Astrocyte (in vitro differentiated cells and primary cell): ENCODE measurements at places on chromosomes 11 and 22. TPM values are rescaled to one million over a fixed set of nuclear protein-coding genes. Genes with fewer than 3 reads are reported as not detected.

The SCO2 gene
- 1.8 and 5.5 TPM in 2 replicates for total RNA-seq

The MS4A3 gene
- total RNA-seq: not detected in 2 replicates

- no peak for DNase-seq
Observed at GRCh38 chr11:13972944-13973343, 10.4 kb downstream of the SPON1 start.

DNA sequence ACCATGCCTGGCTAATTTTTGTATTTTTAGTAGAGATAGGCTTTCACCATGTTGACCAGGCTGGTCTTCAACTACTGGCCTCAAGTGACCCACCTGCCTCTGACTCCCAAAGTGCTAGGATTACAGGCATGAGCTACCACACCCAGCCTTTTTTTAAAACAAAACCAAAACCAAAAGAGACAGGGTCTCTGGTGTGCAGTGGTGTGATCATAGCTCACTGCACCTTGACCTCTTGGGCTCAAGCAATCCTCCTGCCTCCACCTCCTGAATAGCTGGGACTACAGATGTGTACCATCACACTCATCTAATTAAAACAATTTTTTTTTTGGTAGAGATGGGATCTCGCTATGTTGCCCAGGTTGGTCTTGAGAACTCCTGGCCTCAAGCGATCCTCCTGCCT lies 77.7 kb downstream of the PTPRJ start:
- DNase-seq: no peak

GRCh38 chr22:48577014-48577690 lies 1250.5 kb downstream of the BRD1 start:
- DNase-seq: no peak

The PRRG4 gene
- total RNA-seq: 0.14 and 0.45 TPM in 2 replicates

DNA sequence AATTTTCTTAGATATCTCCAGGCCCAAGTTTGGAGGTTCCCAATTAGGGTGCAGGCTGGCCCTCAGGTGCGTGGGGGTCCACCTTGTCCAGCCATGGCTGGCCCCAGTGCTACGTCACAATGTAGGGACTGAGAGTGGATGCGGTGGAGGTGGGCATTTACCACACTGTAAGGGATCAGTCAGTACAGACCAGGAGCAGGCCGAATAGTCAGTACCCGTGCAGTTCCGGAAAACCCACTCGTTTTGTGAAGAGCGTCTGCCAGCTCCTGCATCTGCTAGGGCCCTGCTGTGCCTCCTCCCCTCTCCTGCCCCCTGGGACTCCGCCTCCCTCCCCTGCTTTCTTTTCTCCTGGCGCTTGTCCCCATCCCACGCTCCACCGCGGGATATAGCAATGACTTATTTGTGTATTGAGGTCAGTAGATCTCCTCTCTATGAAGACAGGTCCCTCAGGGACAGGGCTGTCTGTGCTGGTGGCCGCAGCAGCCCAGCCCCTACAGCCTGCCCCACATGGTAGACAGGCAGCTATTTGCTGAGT lies 50.4 kb upstream of the SEPTIN5 start:
- DNase-seq: peak; percentile 64

DNA sequence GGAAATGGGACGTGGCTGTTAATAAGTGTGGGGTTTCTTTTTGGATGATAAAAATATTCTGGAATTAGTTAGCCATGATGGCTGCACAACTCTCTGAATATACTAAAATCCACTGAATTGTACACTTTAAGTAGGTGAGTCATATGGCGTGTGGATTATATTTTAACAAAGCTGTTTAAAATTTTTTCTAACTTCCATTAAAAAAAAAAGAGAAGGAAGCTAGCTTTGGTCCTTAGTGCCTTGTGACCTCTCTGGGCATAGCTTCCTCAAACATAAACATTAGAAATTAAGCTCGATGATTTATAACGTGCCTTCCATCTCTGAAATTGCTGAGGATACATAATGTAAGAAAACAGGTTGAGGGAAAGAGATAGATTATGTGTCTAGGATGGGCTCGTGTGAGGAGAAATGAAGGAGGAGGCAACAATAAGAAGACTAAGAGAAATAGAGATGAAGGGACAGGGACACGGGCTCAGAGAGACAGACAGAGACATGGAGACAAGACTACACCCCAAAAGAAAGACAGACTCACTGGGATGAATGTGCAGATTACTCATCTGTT lies 20.0 kb downstream of the IRAG1 start:
- no peak for DNase-seq

- no peak for DNase-seq
Observed at GRCh38 chr11:20477418-20478090, 90.0 kb downstream of the PRMT3 start.

DNA sequence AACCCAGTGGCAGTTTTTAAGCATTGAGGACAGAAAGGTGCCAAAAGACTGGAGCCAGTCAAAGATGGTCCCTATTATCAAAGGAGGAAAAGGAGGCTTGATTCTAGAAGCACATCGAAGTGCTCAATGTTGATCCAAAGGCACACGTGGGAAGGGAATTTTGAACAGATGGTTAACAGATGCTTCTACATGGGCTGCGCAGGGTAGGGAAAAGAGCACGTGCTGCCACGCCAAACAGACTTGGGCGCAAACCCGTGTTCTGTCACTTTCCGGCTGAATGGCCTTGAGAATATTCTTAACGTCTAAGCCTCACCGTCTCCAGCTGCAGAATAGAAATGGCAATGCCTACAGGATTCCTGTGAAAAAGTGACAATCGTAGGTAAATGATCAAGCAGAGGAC lies 217.9 kb upstream of the MTNR1B start:
- DNase-seq: no peak

DNA sequence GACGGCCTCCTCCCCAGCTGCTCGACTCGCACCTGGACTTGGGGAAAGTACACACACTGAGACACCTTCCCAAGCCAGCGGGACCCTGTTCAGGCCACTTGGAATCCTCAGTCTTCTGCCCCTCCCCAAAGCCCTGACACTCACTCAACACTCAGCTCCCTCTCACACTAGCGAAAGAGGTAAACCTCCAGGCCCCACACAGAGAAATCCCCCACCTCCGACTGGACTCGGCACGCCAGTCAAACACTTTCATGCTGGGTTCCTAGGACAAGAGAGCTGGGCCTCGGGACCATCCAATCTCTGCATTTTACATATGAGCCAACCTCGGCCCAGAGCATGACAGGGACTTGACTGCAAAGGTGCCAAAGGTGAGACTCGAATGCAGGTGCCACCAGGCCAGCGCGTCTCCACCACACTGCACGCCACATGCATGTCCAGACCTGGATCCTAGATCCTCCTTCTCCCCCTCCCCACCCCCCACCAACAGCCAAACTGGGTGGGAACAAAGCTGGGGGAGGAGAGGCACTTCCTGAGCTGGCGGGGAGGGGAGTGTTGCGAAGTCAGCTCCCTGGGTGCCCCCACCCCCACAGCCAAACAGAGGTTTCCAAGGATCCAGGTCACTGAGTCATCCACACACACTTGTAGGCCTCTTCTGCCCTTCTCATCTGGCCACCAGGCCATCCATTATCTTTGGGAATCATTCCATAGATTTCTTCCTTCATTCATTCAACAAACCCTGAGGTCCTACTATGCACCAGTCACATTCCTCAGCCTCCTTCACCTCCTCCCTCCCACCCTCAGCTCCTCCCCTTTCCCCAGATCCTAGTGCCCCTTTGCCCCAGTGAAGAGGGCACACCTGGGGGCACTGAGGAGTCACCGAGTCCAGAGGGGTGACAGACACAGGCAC lies 10.7 kb upstream of the CD5 start:
- peak; percentile 4 for DNase-seq

- DNase-seq: no peak
Observed at GRCh38 chr11:105713696-105714095, 103.8 kb downstream of the GRIA4 start.

- no peak for DNase-seq
Observed at GRCh38 chr11:94725097-94725496, 43.1 kb upstream of the AMOTL1 start.

- no peak for DNase-seq
Observed at GRCh38 chr22:24559471-24559870, 3.7 kb downstream of the SNRPD3 start.

DNA sequence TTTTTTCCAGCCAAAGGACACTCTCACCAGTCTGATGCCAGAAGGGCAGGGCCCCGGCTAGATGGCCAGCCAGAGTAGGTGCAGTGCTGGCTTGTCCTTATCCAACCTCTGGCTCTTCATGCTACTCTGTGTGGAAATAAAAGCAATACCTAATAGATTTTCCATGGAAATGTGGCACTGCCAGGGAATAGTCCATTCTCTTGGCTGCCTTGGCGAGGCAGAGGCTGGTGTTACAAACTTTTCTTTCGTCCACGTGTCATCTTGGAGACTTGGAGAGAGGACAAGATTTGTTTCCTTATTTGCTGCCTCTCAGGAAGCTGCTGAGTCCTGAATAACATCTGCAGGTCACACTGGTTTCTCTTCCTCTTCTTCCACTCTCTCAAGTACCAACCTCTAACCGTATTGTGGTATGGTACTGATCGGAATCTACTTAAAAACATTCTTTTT lies 17.2 kb upstream of the C1QTNF4 start:
- DNase-seq: no peak

DNA sequence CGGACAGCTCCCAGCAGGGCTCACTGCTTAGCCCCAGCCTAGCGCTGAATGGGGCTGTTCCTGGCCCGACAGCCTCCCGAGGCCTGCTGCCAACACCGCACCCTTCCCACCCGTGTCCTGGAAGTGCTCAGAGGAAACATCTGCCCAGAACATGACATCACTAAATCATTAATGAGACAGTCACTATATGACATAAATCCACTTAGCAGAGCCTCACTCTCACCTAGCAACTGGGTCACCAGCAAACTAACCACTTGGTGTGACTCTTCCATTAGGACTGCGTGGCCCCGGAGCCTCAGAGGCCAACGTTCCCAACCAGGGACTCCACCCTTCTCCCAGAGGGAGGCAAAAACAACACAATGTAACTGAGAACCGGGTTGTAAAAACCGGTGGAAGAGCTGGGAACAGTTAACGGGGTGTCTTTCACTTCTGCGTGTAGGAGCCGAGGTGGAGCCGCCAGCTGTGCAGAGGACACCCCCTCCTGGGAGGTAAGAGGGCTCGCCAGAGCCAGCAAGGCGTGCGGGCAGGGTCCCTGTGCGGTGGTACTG lies 21.4 kb upstream of the PACSIN2 start:
- DNase-seq: peak; percentile 70

GRCh38 chr11:69011624-69012091 lies 1.4 kb downstream of the MRGPRF start:
- DNase-seq: no peak

GRCh38 chr22:37518509-37519267 lies 527 bp downstream of the CARD10 start:
- DNase-seq: no peak
